ENCODE measurements at places on chromosomes 12 and 14.

GRCh38 chr14:36111822-36112583, 64.5 kb downstream of the PTCSC3 start:
- no peak for DNase-seq

DNA sequence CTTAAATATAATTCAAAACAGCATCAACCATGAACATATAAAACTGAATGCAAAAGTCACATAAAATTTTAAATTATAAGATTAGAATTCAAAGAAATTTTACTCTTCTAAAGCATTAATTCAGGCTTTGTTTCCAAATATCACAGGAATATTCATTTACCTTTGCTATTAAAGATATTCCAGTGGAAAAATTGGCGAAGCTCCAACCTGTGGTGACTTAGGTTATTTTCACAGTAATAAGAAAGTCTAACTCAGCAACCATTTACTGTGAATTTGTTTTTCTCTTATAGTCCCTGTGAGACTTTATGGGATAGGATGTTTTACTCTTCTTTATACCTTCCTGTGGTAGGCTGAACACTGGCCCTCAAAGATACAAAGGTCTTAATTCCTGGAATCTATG, 3.2 kb downstream of the WDR89 start:
- no peak for DNase-seq

DNA sequence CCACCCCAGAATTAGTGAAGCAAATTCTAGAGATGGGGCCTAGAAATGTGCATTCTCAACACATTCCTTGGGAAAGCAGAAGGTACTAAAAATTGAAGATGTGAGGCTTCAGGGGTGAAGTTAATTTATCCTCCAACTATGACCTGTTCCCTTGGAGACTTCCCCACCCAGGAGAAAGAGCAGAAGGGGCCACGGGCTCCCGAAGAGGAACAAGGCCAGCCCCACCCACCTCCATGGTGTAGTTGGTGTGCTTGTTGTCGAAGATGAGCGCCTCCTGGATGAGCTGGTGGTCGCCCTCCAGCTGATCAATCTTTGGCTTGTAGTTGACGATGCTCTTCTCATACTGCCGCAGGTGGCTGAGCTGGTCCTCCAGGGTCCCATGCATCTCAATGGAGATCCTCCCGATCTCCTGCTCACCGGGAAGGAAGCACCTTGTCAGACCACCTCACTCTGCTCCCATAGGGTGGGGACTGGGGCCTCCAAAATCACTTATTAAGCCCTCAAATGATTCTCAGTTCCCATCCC, 87.8 kb upstream of the ZFP36L1 start:
- no peak for DNase-seq

DNA sequence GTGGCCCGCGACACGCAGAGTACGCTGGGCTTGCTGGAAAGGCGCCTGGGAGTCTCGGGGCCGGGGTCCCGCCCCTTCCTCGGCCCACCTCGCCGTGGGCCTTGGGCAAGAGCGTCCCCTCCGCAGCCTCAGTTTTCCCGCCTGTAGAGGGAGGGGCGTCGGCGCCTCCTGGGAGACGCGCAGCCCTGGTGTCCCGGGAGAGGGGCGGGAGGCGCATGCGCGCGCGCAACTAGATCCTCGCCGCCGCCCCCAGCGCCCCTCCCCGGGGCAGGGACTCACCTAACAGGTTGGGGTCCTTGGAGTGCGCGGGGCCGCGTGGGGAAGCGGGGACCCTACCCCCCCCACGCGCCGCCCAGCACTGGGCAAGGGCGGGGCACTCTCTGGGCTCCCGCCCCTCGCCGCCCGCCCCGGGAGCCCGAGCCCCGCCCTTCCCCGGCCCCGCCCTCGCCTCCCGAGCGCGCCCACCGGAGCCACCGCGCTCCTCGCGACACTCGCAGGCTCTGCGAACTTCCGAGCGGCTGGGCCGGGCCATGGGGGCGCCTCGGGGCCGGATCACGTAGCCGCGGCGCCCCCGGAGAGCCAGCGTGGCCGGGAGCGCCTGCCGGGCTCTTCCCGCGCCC, at the start of gene KIF26A:
Gene KIF26A (plus strand): TSS at position 490 of the 620 bp plus-strand sequence. CDS start 136 bp downstream, outside the sequence.
- no peak for DNase-seq

- DNase-seq = no peak
Observed at GRCh38 chr12:27319409-27319808, 13.2 kb upstream of the BMAL2 start.

DNA sequence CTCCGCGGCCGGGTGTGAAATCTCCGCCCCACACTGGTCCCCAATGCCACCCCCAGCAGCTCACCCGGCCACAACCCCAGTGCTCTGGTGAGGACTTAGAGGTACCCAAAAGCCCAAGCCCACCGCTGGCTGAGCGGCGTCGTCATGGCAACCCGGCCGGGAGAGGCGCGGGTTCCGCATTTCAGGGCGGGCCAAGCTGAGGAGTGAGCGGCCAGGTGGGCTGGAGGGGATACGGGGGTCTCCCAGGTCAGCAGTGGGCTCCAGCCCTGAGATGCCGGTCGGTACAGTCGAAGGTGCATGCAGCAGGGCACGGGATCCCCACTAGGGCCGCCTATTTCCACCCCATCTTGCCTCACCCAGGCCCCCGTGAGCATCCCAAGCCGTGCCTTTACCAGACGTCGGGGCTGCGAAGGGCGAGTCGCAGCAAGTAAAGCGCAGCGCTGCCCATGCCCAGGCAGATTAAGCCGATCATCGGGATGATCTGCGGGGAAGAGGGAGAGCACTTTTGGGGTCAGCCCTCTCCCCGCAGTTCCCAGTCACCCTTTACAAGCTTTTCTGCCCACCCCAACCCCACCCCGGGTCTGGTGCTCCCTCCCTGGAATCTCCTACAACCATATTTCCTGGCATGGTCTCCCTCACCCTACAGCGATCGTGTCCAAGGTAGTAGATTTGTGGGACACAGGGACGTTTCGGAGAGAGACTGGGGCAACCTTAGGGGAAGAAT, 6.9 kb downstream of the SHMT2 start:
- no peak for DNase-seq

DNA sequence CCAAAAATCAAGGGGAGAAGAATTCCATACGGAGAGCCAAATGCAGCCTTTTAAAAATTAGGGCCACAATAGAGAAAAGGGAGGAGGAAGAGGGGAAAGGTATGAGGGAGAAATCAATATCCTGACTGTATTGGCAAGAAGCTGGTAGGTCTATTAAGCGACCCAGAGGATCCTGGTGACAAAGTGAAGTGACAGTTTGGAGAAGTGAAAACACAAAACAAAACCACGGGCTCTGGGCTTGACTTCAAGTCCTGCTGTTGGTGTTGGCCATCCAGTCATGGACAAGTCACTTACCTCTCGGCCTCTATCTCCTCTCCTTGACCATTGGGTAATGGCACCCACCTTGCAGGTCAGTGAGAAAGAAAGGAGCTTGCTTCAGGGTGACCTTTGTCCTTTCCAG, 47.0 kb upstream of the KCNA5 start:
- DNase-seq = no peak

- no peak for DNase-seq
Observed at GRCh38 chr14:36279306-36280190, 40.9 kb downstream of the MBIP start.

- no peak for DNase-seq
Observed at GRCh38 chr14:59585891-59586554, 9.4 kb upstream of the CCDC175 start.

DNA sequence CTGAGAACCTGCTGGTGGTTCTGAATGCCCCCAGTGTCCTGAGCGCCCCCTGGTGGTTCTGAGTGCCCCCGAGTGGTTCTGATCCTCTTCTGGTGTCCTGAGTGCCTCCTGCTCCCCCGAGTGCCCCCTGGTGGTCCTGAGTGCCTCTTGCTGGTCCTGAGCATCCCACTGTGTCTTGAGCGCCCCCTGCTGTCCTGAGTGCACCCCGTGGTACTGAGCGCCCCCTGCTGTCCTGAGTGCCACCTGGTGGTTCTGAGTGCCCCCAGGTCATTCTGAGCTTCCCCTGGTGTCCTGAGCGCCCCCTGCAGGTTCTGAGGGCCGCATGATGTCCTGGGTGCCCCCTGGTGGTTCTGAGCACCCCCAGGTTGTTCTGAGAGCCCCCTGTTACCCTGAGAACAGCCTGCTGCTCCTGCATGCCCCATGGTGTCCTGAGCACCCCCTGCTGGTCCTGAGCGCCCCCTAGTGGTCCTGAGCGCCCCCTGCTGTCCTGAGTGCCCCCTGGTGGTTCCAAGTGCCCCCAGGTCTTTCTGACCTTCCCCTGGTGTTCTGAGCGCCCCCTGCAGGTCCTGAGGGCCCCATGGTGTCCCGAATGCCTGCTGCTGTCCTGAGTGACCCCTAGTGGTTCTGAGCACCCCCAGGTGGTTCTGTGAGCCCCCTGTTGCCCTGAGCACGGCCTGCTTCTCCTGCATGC, 1165.4 kb downstream of the TMEM121 start:
- DNase-seq = no peak

GRCh38 chr14:99554184-99554583, 49.8 kb downstream of the CCDC85C start:
- DNase-seq = no peak

GRCh38 chr12:21614506-21614905, 9.9 kb upstream of the GYS2 start:
- DNase-seq = no peak

DNA sequence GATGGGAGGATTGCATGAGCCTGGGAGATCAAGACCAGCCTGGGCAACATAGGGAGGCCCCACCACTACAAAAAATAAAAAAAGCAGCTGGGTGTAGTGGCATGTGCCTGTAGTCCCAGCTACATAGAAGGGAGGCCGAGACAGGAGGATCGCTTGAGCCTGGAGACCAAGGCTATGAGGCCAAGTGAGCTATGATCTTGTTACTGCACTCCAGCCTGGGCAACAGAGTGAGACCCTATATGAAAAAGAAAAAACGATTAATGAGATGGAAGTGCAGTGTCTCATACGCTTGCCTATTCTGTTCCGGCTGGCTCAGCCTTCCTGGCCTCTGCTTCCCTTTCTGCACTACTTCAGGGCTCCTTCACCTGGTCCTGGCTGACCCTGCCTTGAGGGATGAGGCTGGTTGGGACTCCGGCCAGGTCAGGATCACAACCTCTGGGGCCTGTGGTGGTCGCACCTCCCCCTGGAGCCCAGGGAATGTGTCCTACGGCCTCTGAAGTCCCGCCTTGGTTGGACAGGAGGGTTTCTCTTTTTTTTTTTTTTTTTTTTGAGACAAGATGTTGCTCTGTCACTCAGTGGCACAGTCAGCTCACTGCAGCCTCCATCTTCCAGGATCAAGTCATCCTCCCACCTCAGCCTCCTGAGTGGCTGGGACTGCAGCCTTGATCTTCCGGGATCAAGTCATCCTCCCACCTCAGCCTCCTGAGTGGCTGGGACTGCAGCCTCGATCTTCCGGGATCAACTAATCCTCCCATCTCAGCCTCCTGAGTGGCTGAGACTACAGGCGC, 10.7 kb downstream of the TEDC1 start:
- no peak for DNase-seq

DNA sequence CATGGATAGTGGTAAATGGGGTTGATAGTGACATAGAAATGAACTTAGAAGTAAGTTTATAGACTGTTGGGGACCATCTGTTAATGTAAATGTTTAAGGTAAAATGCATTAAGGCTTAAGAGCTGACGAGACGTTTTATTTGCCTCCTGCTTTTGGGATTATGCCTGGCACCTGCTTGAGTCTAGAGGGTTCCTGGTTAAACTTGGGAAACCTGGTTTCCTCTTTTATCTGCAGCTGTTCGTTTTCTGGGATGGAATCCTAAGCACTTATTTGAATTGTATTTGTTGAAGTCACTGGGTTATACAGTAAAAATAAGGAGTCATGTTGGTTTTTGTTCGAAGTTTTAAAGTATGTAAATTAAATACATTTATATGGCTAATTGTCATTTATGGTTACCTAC, 914.7 kb downstream of the NRXN3 start:
- DNase-seq = no peak

GRCh38 chr12:4483885-4484823, 38.5 kb upstream of the FGF6 start:
- no peak for DNase-seq

DNA sequence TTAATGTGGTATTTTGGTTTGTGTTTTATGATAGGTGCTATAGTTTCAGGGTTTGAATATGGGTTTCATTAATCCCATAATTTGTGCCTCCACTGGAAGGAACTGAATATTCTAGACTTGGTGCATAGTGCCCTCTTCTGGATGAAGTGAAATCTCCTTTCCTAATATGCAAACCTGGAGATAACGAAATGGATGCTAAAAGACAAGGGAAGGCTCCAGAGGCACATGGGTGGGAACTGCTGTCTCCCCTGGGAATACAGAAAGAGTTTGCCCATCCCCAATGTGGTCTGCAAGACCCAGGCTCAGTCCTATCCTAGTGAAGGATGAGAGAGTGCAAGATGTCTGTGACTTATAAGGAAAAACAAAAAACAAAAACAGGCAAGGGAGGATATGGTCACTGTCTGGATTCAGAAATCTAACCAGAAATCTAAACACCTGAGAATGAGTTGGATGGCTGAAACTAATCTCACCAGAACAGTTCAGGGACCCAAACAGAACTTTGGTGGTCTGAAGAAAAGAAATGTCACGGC, 142.3 kb upstream of the TMPO start:
- DNase-seq = no peak

DNA sequence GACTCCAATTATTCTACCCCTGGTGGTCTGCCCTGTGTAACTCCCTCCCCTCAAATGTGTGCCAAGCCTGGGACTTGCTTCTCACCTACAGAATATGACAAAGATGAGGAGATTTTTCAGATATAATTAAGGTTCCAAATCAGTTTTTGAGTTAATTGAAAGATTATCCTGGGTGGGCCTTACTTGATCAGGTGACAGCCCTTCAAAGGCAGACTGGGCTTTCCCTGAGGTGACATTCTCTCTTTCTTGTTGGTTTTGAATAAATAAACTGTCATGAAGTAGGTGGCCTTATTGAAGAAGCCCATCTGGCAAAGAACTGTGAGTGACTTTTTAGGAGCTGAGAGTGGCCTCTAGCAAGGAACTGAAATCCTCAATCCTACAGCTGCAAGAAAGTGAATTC, 106.0 kb downstream of the BRMS1L start:
- DNase-seq = no peak

DNA sequence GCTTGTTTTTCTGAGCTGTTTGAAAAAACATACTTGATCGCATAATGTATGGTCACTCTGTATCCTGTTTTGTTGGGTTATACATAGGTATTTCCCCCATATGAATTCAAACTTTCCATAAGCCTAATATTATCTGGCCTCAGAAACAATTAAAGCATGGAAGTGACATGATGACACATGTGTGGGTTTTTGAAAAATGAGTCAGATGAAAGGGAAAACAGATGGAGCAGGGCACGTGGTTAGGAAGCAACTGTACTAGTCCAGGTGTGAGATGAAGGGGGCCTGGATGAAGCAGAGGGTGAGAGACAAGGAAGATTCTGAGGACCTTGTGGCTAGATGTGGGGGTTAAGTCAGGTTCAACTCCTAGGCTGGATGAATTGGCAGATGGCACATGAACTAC, 92.7 kb upstream of the DNM1L start:
- DNase-seq = no peak

DNA sequence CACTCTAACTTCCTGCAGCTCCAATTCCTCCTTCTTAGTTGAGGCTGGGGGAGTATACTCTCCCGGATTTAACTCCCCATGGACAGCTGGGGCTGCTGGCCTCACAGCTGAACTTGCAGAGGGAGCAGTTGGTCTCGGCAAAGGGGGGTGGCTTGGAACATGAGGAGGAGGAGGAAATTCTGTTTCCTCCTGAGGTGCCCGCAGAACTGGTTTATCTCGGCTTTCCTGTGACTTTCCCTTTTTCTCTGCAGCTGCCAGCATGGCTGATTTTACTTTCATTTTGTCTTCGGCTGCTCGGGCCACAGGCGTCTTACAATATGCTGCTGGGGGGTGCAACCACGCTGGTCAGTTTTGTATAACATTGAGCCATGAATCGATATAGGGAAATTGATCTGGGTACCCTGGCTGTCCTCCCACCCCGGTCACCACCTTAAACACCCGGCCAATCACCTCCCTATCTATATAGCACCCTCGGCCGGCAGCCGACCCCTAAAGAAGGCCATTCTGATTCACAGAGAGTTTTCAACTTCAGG, 1317.6 kb downstream of the TMEM121 start:
- no peak for DNase-seq
